Astrocyte of the spinal cord (primary cell): ENCODE measurements at places on chromosomes 12 and 14.

DNA sequence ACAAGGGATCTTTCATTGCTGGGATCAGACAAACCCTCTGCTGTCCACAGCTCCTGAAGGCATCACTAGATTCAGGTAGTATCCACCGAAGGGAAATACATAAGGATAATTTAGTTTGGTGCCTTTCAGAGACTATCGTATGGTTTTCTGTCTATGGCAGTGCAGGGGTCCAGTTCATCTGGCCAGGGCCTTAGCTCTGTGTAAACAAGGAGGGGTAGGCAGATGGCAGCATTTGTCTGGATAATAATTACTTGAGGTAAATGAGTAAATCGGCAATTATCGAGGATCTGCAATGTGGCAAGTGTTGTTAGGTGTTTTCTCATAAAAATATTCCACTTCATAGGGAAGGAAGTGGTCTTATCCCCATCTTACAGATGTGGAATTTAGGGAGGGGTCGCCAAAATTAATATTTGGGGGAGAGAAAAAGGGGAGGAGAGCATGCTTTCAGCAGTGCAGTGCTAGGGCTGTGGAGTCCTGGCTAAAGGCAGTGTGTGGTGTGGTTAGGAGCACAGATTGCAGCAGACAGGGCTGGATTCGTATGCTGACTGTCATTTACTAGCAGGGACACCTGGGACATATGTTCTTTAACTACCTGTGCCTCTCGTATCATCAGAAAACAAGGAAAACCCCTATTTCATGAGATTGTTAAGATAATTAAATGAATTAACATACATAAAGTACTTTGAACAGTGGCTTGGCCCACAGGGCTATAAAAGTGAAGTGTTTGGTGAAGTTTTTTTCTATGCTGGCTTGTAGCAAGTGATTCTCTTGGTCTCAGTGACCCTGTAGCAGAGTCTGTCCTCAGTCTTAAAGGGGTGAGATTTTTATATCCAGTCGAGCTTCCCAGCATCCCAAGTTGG is 27.1 kb downstream of the RASSF8 start:
- no peak for DNase-seq

- DNase-seq: peak; percentile 56
Measured at GRCh38 chr14:26820138-26820537, 222.3 kb upstream of the NOVA1 start.

- DNase-seq: no peak
Measured at GRCh38 chr12:120835304-120835612, 68.9 kb downstream of the SPPL3 start.

DNA sequence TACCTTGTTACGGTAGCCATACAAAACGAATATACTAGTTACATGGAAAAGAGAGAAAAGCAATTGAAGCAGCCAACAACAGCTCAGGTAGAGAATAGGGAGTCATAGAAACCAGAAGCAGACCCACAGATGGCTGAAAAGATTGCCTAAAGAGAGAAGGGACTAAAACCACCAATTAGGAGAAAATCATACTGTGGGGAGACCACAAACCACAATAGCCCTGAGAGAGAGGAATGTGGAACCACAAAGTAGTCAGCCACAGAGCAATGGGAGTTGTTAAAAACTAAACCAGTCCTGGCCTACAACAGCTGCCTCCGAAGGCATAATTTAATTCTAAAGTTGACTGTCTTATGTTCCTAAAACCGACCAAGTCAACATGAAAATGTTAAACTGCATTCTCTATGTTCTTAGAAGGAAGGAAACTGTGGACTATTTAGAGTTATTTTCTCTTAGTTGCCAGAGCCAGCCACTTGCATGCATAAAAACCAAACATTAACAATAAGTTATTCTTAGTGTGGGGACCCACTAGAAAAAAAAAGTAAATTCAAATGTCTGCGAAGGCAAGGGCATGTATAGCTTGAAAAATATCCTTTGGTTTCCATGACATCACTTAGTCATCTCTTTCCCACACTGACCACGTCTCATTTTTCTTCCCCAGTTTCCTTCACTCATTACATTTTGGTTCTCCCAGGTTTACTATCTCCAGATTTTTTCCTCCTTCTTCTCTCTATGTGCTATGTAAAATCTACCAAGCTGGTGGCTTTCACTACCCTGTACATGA is 398.1 kb downstream of the NOVA1 start:
- peak; percentile 87 for DNase-seq

DNA sequence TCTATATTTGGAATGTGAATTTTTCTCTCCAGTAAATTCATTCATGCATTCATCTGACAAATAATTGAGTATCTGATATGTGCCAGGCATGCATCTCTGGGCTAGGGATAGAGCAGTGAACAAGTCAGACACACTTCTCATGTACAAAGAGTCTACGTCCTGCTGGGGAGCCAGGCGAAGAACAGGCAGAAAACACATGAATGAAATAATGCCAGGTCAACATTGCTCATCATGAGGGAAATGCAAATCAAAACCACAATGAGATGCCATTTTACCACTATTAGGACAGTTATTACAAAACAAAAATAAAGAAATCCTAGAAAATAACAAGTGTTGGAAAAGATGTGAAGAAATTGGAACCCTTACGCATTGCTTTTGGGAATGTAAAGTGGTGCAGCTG is 90.3 kb downstream of the PAX9 start:
- DNase-seq: no peak

DNA sequence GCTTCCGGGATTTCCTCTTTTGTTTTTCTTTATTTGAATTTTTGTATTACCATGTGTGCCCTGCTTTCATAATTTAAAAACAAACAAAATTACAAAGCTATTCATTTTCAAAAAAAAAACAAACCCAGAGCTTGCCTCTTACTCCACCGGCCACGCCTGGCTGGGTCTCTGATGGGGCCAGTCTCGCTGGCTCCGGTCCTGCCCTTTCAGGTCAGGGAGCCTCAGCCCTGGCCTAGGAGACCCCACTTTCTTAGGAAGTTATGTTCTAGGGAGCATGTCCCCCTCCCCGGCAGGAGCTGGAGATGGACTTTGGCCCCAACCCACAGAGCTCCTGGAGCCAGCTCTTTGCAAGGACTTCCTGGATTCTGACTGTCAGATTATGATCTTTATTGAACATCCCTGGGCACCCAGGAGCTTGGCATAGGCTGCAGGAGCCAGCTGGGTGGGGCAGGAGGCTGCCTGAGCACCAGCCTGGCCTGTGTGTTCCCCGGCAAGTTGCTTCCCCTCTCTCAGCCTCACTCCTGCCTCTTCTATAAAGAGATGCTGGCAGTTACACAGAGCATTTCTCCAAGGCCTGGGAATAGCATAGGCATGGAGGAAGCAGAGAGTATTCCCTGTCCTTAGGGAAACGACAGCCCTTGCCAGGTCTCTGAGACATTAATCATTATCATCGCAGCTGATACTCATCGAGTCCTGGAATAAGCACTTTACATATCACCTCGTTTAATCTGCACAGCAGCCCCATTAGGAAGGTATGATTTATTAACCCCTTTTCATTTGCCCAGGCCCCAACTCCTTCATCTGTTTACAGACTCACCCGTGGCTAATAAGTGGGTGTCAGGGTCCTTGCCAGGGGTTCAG is 3.5 kb downstream of the DEGS2 start:
- no peak for DNase-seq

- peak; percentile 81 for DNase-seq
Measured at GRCh38 chr12:13425766-13426165, 229.2 kb downstream of the EMP1 start.

GRCh38 chr12:104522985-104523722 is 66.4 kb downstream of the CHST11 start:
- no peak for DNase-seq

DNA sequence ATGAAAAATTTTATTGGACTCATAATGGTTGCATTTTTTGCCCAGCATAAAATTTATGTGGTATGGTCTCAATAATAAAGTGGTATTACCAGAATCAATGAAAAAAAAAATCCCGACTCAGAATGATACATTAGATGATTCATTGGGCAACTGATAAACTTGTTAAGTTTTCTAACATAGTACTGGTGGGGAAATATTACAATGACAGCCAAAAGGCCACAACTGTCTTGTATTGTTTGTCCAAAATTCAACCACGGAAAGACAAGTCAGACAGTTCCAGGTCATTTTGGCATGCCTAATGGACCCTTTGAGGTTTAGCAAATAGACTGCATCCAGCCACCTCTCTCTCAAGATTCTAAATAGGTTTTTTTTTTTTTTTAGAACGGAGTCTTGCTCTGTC is 70.5 kb upstream of the TRIM9 start:
- no peak for DNase-seq

DNA sequence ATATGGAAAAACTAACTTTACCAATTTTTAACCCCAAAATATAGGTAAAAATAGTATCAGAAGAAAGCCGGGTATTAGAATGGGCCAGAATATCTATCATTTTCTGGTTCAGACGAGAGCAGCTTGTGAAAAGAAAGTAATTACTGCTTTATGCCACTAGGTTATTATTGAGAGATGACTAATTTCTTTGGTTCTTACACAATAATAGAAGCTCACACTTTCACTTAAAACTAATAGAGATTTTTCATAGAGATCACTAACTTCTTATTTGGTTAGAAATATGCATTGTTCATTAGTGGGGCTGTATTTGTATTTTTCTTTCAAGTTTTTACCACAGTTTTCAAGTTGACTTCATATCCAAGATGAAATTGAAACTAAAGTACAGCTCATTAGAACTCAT is 1241.2 kb upstream of the FLRT2 start:
- DNase-seq: no peak

- no peak for DNase-seq
Measured at GRCh38 chr14:22047115-22047514, 373.5 kb upstream of the OR4E1 start.

GRCh38 chr14:80456209-80456608 is 244.9 kb upstream of the DIO2 start:
- DNase-seq: peak; percentile 56

GRCh38 chr12:126389961-126390360 is 1324.7 kb downstream of the AACS start:
- no peak for DNase-seq

DNA sequence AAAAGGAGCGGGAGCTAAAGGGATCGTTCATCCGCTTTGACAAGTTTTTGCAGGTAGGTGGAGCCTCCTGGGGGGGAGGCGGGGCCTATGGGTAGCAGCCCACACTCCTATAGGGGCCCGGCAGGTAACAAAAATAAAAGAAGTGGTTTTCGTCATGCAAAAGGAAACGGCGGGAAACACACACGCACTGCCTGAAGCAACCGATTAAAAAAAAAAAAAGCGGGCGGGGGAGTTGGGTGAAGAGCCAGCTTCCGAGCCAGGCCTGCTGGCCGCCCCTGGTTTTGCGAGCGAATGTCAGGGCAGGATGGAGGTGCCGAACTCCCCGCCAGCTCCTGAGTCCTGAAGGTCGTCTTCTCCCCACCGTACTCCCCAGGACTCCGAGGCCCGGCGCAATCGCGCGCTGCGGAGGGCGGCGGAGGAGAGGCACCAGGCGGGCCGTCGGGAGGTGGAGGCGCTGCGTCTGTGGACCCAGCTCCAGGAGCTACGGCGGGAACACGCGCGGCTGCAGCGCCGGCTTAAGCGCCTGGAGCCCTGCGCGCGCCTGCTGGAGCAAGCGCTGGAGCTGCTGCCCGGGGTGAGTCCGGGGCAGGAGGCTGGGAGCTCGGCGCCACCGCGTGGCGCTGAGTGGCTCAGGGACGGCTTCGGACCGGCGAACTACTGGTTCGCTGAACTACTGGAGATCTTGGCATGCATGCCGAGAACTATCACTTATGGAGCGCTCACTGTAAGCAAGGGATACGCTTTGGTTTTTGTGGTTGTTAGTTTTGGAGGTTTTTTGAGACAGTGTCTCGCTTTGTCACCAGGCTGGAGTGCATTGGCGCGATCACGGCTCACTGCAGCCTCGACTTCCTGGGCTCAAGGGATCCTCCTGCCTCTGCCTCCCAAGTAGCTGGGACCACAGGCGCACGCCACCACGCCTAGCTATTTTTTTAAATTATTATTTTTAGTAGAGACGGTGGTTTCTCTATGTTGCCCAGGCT is 3.6 kb downstream of the CFAP73 start:
- peak; percentile 76 for DNase-seq

GRCh38 chr14:104040539-104040938 is 45.0 kb upstream of the ASPG start:
- DNase-seq: no peak

- no peak for DNase-seq
Measured at GRCh38 chr14:51988221-51988620, 1.1 kb upstream of the RTRAF start.

- DNase-seq: no peak
Measured at GRCh38 chr14:53537422-53538315, 384.5 kb upstream of the DDHD1 start.

DNA sequence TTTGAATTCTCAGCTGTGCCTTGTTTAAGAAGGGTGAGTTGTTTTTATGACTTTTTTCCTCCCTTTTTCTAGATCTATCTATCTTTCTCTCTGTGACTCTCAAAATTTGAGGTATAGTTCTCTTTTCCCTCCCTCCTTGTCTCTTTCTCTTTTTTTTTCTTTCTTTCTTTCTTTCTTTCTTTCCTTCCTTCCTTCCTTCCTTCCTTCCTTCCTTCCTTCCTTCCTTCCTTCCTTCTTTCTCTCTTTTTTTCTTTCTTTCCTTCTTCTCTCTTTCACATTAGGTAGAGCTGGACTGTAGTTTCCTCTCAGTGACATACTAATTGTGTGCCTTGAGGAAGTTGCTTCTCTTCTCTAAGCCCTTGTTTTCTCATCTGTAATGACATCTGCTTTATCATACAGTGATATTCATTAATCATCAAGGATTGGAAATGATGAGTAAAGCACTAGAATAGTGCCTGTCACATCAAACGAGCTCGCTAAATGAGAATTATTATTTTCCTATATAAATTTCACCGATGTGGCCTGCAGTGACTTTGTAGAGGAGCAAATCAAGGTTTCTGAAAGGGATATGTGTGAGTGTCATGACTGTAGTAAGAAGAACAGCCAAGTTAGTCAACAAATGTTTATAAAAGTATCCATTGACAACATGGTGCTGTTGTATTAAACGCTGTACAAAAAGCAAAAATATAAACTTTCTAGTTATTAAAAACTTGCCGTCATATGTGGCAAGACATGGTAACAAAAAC is 78.9 kb upstream of the SLC38A2 start:
- DNase-seq: no peak

DNA sequence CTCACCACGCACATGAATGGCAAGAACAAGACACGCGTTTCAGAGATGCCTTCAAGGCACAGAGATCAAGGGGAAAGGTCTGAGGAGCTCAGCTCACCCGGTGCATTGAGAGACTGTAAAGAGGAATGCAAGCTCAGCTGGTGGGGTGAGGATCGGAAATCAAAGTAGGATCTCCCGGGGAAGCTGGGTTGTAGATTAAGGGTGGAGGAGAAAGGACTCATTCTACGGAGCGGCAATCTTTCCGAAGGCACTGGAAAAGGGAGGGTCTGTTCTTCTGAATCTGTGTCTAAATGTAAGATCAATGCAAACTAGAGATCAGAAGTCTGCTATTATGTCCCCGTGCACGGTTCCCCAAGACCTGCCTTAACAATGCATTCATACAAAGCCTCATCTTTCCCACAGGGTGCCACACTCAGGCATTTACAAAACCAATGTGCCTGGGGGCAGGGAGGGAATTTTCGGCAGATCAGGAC is 41.6 kb upstream of the PYGL start:
- DNase-seq: no peak

DNA sequence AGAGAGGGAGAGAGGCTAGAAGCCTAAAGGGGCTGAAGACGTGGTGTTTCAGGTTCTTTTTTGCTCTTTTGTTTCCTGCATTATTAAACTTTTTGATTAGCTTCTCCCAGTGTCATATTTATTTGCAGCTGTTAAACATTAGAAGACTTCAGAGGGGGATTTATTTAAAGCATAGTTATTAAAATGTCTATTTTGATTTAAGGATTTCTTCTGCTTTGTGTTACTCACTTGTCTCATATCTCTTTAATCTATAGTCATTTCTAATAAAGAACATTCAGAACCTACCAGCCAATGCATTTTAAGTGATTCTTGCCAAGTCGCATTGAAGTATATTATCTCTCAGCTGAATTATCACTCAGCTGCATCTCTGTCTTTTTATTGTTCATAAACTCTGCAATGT is 152.0 kb upstream of the DYRK2 start:
- DNase-seq: no peak
